ENCODE measurements at places on chromosomes 2 and 18. TPM values are rescaled to one million over a fixed set of nuclear protein-coding genes. Genes with fewer than 3 reads are reported as not detected.

Gene QPCT
- polyA plus RNA-seq = 1.8 TPM

Gene COL5A2
- polyA plus RNA-seq = not detected

Gene ALS2
- polyA plus RNA-seq = 4.4 TPM

Gene TRIB2
- polyA plus RNA-seq = 41.2 TPM

Gene UBE2E3
- 51.6 TPM for polyA plus RNA-seq

Gene C2orf74
- polyA plus RNA-seq = 40.9 TPM

Gene STPG4
- polyA plus RNA-seq = not detected

Gene FEV
- polyA plus RNA-seq = not detected

Gene EPB41L3
- 0.39 TPM for polyA plus RNA-seq

Gene SULT1C2
- not detected for polyA plus RNA-seq

Gene GPR45
- polyA plus RNA-seq = not detected

Gene CFC1
- not detected for polyA plus RNA-seq

Gene SEPTIN10
- polyA plus RNA-seq = 0.71 TPM

Gene TMEM169
- 0.53 TPM for polyA plus RNA-seq

Gene IL36G
- polyA plus RNA-seq = not detected

Gene SPC25
- polyA plus RNA-seq = not detected

Gene DSEL
- not detected for polyA plus RNA-seq

Gene CAPN10
- 18.2 TPM for polyA plus RNA-seq

Gene FZD7
- polyA plus RNA-seq = 0.19 TPM

Gene GAREM1
- not detected for polyA plus RNA-seq

Gene MYOM1
- 2.4 TPM for polyA plus RNA-seq

Gene TMEM37
- not detected for polyA plus RNA-seq

Gene SLC30A3
- not detected for polyA plus RNA-seq

Gene MC2R
- polyA plus RNA-seq = not detected

Gene G6PC2
- polyA plus RNA-seq = not detected

Gene KLF7
- 17.9 TPM for polyA plus RNA-seq

Gene BAZ2B
- 17.3 TPM for polyA plus RNA-seq

Gene ARHGAP15
- 190 TPM for polyA plus RNA-seq

Gene FAM124B
- not detected for polyA plus RNA-seq

Gene MBP
- polyA plus RNA-seq = 89.4 TPM

Gene PLEKHH2
- polyA plus RNA-seq = 0.46 TPM

Gene CRYGC
- polyA plus RNA-seq = not detected

Gene SLC9A4
- not detected for polyA plus RNA-seq

Gene FMNL2
- 0.24 TPM for polyA plus RNA-seq

Gene TXNDC2
- polyA plus RNA-seq = not detected

Gene PLEKHM3
- 2.5 TPM for polyA plus RNA-seq

Gene ASTL
- polyA plus RNA-seq = not detected

Gene CREB1
- 84.5 TPM for polyA plus RNA-seq

Gene TUBA4B
- polyA plus RNA-seq = not detected

Gene SOWAHC
- not detected for polyA plus RNA-seq

Gene ASXL3
- not detected for polyA plus RNA-seq

Gene FOXI3
- polyA plus RNA-seq = not detected

Gene RGPD8
- 3.8 TPM for polyA plus RNA-seq

Gene PPM1B
- polyA plus RNA-seq = 40.7 TPM

Gene DYNC2LI1
- polyA plus RNA-seq = 5.6 TPM

Gene PREB
- 62.2 TPM for polyA plus RNA-seq

Gene TGFA
- 0.06 TPM for polyA plus RNA-seq

Gene GPAT2
- polyA plus RNA-seq = 8.6 TPM

Gene TUBA3E
- polyA plus RNA-seq = not detected

Gene FKBP1B
- polyA plus RNA-seq = 3.9 TPM
